Type B pancreatic cell (in vitro differentiated cells): ENCODE measurements at places on chromosomes 2 and 18. TPM values are rescaled to one million over a fixed set of nuclear protein-coding genes. Genes with fewer than 3 reads are reported as not detected.
A peak's percentile ranks its signal among the peaks of the same experiment; 100 is the strongest.

DNA sequence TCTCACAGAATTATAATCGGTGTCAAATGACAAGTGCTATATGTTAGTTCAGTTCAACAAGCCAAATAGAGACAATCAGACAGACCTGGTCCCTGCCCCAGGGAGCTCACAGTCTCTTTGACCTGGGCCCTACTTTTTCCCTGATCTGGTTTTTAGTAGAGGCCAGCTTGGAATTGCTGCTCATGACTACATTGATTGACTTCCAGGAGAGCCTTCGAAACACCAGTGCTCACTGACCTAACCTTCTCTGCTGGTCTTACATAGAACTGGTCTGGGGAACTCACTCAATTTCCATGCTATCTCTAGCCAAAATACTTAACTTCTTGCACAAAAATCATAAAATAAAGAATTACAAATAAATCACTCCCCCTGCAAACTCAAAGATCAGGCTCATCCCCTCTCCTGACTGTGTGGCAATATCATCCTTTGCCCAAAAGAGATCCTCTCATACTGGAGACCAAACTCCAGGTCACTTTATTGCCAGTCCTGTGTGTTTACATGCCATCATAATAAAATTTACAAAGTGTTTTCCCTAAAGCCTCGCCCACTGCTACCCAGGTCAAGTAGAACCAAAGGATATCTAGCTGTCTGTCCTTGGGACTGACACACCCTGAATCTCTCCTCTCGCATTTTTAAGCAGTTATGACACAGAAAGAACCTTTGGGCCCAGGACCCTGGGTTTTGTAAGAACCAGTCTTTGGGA, 53.2 kb downstream of the PROC start:
- no peak overlapping the region for H3K4me3 ChIP-seq
- H3K4me1 ChIP-seq = no peaks in the 10 kb centered on the region
- no peak for DNase-seq

GRCh38 chr2:84906108-84906899, 848 bp downstream of the TMSB10 start:
- DNase-seq = no peak
- H3K36me3 ChIP-seq = peaks cover 36% of the 10 kb centered on the region
- peaks cover 12% of the 10 kb centered on the region for H3K27me3 ChIP-seq
- H3K4me3 ChIP-seq = peak overlapping the region; percentile 92
- peaks cover 22% of the 10 kb centered on the region for H3K4me1 ChIP-seq
- peak overlapping the region; percentile 90 for H3K27ac ChIP-seq

DNA sequence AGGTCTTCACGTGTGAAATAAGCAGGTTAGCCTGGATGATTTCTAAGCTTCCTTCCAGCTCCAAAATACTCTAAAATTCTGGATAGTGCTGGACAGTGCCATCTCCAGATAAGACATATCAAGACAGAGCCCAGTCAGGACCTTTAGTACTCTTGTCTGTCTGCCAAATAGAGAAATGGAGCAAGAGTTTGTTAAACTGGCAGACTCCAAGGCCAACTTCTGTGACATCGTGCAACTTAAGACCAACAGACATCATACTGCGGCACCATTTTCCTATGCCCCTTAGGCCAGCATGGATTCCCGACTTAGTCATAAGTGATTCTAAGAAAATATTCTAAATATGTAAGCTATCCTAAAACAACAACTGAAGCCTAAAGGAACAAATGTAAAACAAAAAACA, 118.6 kb downstream of the RBMS1 start:
- H3K27me3 ChIP-seq = no peaks in the 10 kb centered on the region
- DNase-seq = no peak
- peaks cover 57% of the 10 kb centered on the region for H3K4me1 ChIP-seq
- H3K27ac ChIP-seq = peak overlapping the region; percentile 92
- peaks cover 10% of the 10 kb centered on the region for H3K36me3 ChIP-seq

GRCh38 chr2:39142904-39143605, 22.2 kb upstream of the SOS1 start:
- no peaks in the 10 kb centered on the region for H3K36me3 ChIP-seq
- DNase-seq = no peak
- H3K4me1 ChIP-seq = peaks cover 13% of the 10 kb centered on the region
- no peaks in the 10 kb centered on the region for H3K27me3 ChIP-seq
- H3K27ac ChIP-seq = no peak overlapping the region

DNA sequence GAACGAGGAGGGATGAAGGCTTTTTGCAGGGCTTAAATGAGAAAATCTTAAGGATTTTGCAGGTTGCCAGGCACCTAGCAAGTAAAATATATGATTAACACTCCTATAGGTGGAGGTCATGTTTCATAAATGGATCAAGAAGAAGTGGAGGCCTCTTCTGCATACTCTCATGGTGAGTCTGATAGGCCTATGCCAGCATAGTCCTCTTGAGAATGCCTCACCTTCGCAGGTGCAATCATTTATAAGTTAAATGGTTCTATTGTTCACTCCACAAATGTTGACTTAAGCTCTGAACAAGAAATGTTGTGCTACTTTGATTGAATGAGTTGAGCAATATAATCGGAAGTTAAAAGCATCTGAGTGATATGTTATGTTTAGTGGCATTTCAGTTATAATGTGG, 12.1 kb downstream of the LRRTM1 start:
- H3K27me3 ChIP-seq = peaks cover 21% of the 10 kb centered on the region
- H3K4me3 ChIP-seq = no peak overlapping the region
- DNase-seq = no peak
- peaks cover 12% of the 10 kb centered on the region for H3K4me1 ChIP-seq
- no peaks in the 10 kb centered on the region for H3K36me3 ChIP-seq

Gene MTX2
- total RNA-seq = 30.2 TPM in 2 replicates

Gene RTP5
- total RNA-seq = not detected in 2 replicates

Gene MGAT5
- 33.3 and 37.2 TPM in 2 replicates for total RNA-seq

Gene DPY30
- total RNA-seq = 84.4 and 84.5 TPM in 2 replicates
